ENCODE measurements at places on chromosomes 4 and X. TPM values are rescaled to one million over a fixed set of nuclear protein-coding genes. Genes with fewer than 3 reads are reported as not detected.

DNA sequence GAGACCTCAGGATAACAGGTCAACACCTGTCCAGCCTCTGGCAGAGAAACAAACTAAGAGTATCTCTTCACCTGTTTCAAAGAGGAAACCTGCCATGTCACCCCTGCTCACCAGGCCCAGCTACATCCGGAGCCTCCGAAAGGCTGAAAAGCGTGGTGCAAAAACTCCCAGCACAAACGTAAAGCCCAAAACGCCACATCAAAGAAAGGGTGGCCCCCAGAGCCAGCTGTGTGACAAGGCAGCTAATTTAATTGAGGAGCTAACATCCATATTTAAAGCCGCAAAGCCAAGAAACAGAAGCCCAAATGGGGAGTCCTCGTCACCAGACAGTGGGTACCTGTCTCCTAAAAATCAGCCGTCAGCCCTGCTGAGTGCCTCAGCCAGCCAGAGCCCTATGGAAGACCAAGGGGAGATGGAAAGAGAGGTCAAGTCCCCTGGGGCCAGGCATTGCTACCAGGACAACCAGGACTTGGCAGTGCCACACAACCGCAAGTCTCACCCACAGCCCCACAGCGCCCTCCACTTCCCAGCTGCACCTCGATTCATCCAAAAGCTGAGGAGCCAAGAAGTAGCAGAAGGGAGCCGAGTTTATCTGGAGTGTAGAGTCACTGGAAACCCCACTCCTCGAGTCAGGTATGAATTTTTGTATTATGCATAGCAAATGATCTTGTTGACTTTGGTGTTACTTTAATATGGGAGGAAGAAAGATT is 15.1 kb downstream of the PALLD start:
- no peak for DNase-seq

- DNase-seq, result no peak
Measured at GRCh38 chr4:75822416-75822815, 79.8 kb downstream of the PPEF2 start.

- no peak for DNase-seq
Measured at GRCh38 chrX:121832446-121832845, 785.0 kb downstream of the GLUD2 start.

DNA sequence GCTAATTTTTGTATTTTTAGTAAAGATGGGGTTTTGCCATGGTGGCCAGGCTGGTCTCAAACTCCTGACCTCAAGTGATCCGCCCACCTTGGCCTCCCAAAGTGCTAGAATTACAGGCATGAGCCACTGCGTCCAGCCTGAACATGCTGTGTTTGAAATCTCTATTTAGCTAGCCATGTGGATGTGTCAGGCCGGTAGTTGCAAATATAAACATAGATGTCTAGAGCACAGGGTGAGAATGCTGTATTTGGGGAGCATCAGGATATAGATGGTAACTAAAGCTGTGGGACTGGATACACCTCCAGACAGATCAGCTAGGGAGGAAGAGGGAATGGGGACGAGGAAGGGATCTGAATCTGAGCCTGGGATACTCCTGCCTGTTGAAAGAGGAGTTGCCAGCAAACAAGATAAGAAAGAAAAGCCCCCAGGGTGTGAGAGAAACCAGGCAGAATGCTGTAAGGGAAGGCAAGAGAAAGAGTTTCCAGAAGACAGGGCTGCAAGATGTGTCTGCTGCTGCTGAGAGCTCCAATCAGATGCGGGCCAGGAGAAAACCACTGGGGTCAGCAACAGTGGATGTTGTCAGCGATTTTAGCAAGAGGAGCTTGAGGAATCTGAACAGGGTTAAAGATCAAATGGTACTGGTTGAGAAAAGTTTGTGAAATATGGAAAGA is 177.4 kb downstream of the PALLD start:
- DNase-seq, result no peak

DNA sequence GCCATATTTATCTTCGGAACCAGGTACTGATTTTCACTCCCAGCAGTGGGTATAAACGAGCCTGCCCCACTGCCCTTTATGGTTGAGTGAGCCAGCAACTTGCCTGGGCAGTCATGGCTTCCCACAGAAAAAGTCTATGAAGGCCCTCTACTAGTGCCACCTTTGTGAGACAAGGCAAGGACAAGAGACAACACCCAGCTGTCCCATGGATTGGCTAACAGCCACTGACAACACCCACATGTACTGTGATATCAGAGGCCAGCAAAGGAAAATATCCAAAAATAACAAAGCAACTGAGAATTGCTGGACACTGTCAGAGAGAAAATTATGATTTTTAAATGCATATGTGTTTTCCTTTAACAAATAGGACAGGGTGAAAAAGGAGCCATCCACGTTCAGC is 248.4 kb upstream of the TTC29 start:
- no peak for DNase-seq

- DNase-seq, result no peak
Measured at GRCh38 chr4:76238236-76238635, 13.3 kb upstream of the FAM47E start.

GRCh38 chrX:141989134-141989533 is 85.4 kb downstream of the MAGEC1 start:
- no peak for DNase-seq

DNA sequence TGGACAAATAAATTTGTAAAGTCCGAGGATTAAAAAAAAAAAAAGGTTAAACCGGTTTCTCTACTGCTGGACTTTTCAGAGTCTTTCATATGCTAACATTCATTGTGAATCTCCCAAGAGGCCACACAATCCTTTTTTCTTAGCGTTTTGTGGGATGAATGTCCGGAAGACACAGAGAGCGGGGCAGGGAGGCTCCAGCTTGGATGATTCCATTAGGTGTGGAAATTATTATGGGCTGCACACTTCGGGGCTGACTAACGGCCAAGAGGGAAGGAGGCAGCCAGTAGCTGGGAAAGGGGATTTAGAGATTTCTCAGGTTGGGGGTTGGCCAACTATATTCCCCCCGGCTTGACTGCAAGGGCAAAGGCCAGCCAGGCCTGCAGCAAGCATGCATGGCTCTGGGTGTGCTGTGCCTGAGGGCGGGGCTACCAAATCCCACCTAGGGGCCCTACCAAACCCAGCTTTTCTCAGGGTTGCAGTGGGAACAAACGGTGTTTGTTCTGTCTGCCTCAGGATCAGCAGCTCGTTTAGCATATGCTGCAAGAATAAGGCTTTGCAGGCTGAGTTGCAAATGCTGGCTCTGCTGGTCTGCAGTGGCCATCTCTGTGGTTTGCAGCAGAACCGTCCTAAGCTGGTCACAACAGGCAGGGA is 28.6 kb downstream of the NYX start:
- DNase-seq, result no peak

GRCh38 chr4:151808120-151808529 is 47.3 kb upstream of the GATB start:
- no peak for DNase-seq

DNA sequence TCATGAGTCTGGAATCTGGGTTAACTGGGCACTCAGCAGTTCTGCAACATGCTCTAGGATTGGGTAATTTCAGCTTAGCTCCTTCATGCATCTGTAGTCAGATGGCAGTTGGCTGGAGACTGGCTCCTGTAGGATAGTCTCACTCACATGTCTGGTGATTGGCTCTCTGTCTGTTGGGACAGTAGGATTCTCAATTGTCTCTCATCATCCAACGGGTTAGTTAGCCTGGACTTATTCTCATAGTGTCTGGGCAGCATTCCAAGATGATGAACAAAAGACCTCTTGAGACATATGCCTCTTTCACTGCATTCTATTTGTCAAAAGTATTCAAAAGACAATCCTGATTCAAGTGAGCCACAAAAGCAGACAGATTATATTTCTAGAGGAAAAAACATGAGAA is 795.6 kb upstream of the GALNTL6 start:
- no peak for DNase-seq

GRCh38 chrX:17613979-17614588 is 123.2 kb upstream of the SCML1 start:
- DNase-seq, result no peak

GRCh38 chr4:99947608-99948007 is 1.2 kb upstream of the DNAJB14 start:
- DNase-seq, result no peak

- no peak for DNase-seq
Measured at GRCh38 chr4:59127006-59127405, 2016.8 kb upstream of the IGFBP7 start.

DNA sequence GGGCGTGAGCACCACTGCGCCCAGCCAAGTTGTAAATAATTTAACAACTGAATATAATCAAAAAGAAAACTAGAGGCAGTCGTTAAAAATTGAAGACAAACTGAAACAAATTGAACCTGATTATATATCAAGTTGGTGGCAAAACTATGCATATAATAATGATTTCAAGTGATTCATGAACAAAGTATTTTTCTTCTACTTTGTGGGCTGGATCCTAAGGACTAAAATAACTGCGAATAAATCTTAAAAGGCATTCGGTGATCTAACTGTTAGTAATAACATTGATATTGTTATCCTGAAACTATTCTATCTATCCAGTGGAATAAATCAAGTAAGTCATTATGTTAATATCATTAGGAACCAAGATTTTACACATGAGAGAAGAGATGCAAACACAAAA is 21.2 kb upstream of the USP9X start:
- no peak for DNase-seq

- no peak for DNase-seq
Measured at GRCh38 chr4:152316969-152317368, 218.9 kb downstream of the FBXW7 start.

- DNase-seq, result no peak
Measured at GRCh38 chr4:95761871-95762270, 78.0 kb upstream of the PDHA2 start.

DNA sequence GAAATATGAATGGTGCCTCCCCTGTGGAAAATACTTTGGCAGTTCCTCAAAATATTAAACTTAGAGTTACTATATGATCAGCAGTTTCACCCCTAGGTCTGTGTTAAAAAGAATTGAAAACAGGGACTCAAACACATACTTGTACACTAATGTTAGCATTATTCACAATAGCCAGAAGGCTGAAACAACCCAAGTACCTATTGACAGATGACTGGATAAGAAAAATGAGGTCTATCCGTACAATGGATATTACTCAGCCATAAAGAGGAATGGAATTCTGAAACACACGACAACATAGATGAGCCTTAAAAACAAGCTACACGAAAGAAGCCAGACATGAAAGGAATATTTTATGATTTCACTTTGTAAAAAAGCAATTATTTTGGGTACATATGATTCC is 54.9 kb downstream of the PGRMC2 start:
- no peak for DNase-seq

DNA sequence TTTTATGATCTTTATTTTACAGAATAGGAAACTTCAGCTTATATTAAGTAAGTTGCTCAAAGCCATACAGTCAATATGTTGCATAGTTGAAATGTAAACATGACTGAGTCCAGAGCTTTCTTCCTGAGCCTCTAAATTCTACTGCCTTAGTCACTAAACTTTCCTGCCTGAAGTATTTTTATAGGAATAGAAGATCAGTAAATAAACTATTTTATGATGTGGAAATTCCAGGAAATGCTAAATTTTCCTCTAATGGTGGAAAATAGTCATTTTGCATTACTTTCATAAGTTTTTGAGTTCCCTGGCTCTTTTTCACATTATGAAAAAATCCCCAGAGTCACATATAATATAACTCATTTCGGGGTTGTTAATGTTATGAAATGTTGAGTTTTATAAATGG is 182.8 kb downstream of the BANK1 start:
- DNase-seq, result no peak

DNA sequence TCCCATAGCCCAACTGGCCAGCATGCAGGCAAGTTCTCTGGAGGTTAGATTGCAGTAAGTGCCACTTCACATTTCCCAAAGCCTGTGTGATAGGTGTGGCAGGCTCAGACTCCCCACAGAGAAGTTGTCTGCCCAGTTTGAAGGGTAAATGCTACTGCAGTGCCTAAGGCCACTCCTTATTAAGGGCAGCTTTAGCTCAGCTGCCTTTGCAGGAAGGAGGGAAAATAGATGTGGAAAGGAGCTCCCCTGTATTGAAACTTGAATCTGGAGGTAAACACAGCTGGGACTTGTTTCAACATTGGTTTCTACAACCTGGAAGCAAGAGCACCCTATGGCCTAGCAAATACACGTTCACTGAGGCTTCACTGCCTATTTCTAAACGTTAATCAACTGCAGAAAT is 22.4 kb downstream of the NEXMIF start:
- DNase-seq, result no peak

- DNase-seq, result no peak
Measured at GRCh38 chrX:3950373-3950772, 236.9 kb upstream of the PRKX start.

DNA sequence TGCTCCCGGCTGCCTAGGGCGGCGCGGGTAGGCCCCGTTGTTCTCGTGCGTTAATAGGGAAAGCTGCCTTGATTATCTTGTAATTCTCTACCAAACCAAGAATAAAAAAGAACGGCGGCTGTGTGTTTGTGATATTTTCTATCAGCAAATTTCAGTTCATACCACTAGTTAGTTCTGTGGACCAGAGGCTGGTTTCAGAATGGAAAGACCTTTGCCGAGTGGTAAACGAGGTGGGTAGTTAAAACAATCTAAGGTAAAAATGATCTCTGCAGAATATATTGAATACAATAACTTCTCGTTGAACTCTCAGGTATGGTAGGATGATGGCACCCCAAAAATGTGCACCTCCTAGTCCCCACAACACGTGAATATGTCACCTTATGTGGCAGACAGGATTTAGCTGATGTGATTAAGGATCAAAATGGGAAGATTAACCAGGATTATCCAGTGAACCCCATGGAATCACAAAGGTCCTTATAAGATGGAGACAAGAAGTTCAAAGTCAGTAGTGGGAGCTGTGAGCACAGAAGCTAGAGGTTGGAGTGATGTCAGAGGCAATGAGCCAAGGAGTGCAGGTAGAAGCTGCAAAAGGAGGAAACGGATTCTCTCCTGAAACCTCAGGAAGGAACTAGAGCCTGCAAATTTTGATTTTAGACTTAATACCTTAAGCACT is 574 bp upstream of the CFAP97 start:
- DNase-seq, result no peak

DNA sequence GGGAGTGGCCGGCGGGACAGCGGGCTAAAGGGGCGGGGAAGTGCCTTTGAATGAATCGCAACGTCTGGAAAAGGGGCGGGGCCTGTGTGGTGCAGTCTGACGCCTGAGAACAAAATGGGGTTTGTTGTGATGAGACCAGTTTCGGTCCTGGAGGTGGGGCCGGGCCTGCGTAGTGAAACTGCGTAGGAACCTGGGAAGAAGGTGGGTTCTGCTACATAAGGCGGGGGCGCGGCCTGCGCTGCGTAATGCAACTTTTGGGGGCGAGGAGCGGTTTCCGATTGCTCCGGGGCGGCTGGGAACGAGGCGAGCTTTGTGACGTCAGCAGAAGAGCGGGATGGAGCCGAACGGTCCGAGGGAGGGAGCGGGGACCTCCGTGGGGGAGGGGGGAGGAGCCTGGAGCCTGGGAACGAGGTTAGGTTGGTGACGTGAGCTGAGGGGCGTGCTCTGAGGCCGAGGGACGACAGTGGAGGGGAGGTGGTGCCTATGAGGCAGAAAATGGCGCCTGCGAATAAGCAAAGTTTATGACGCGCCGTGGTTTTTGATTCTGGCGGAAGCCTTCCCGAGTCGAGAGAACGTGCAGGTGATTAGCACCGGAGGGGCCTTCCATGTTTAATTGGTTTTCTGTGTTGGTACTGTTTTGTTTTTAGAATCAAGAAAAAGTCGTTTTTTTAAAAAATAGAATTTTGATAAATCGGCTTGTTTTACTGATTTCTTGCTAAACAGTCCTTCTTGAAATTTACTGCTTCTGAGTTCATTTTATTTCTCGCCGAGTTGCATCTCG is 714 bp downstream of the USP11 start:
- peak; percentile 90 for DNase-seq

GRCh38 chrX:49260221-49260985 is 4.1 kb downstream of the FOXP3 start:
- DNase-seq, result no peak

Gene NWD2
- not detected for total RNA-seq

Gene LPAR4
- not detected for total RNA-seq

All from thoracic aorta (tissue), 2 donors.